ENCODE measurements at places on chromosomes 12 and 14.
A peak's percentile ranks its signal among the peaks of the same experiment; 100 is the strongest.

GRCh38 chr12:18629916-18630315 lies 107.9 kb downstream of the PLCZ1 start:
- no peak for DNase-seq

- DNase-seq: peak; percentile 29
These were observed 37.3 kb upstream of the RCOR1 start for GRCh38 chr14:102554821-102555819.

- DNase-seq: no peak
These were observed 12.0 kb downstream of the TM7SF3 start for GRCh38 chr12:27002141-27002540.

DNA sequence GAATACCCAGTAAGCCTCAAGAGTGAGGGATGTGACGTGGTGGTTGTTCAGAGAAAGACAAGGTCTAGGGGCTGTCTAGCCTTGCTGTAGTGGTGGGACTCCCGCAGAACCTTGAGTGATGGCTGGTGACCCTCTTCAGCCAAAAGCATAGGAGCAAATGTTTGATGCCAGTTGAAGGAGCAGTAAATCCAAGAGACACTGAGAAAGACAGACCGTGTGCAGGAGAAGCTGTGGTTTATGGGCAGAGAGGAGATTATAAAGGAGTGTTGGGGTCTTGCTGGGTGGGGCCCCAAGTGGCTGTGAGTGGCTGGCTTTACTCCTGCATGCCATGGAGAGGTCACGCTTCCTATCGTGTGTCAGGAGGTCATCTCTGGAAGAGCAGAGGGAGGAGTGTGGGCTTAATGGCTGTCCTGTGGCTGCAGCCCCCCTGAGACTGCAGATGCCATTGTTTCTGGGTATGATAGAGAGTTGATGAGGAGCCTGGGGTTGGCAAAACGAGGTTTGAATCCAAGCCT lies 152.0 kb upstream of the CCND2 start:
- no peak for DNase-seq

GRCh38 chr14:100288382-100289185 lies 17.7 kb downstream of the SLC25A29 start:
- no peak for DNase-seq

DNA sequence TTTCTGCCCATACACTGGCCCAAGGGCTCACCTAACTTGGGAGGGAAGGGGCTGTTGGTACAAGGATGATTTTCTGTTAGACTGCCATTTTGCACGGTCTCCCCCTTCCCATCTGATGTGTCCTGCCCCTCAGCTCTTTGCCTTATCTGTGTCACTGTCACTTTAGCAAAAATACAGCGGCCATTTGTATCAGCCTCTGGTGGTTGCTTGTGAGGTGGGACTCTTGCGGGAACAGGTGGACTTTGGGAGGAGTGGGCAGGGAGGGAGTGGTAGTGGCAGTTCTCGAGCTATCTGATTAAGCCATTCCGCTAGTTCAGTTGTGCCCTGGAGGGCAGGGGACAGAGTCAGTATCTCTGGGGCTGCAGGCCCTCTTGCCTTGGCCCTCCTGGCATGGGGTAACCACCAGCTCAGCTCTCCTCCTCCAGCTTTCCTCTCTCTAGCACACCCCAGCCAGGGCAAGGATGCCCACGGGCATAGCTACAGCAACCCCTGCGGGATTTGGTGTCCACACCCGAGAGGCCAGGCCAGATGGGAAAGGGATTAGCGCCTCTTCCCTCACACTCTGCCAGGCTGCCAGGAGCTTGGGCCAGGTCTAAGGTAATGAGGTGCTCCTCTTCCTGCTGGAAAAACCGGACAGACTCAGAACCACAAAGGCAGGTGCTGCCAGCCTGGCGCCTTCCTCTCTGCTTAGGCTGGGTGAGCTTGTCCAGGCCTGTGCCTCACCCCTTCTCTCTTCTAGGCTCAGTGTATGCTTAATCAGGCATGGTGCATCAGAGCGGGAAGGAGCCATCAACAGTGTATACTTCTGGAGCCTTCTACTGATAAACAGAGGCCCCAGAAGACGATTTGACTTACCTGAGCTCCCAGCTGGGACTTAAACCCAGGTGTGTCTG lies 8.7 kb downstream of the SLC48A1 start:
- DNase-seq: no peak

GRCh38 chr14:77868552-77869285 lies 68.8 kb downstream of the ADCK1 start:
- no peak for DNase-seq

- DNase-seq: no peak
These were observed 22.0 kb upstream of the CDK17 start for GRCh38 chr12:96422192-96422591.

DNA sequence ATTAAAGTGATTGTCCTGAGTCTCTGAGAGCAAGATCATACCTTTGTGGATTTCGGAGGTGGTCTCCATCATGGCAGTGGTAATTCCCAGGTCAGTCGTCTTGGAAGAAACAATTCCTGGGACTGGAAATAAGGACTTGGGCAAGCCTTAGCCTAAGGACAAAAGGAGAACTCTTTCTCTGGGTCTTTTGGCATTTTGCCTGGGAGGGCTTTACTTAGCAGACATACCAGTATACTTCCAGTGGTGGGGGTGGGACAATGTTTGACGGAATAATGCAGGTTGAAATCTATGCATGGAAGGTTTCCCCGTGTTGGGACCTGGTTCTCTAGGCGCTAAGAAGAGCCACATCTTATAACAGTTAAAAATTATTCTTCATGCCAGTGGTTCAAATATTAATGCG lies 70.4 kb upstream of the USP44 start:
- DNase-seq: no peak

DNA sequence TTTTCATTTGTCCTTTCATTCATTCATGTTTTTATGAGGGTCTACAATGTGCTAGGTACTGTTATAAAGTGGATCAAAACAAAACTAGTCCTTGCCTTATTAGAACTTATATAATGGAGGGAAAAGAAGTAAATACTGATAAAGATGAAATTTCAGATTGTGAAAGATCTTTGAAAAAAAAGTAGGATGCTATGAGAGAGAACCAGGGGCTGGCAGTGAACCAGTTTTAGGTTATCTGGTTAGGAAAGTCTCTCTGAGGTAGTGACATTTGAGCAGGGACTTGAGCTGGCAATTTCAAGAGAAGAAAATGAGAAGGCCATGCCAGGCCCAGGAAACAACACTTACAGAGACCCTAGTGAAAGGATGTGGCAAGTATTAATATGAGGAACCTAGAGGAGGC lies 57.3 kb upstream of the E2F7 start:
- DNase-seq: no peak

All from NCI-H774 (cell line).